SJSA1 (cell line): ENCODE measurements at places on chromosomes 4 and X. TPM values are rescaled to one million over a fixed set of nuclear protein-coding genes. Genes with fewer than 3 reads are reported as not detected.

Gene IQCM
- total RNA-seq = not detected in 2 replicates

Gene TLR10
- total RNA-seq = not detected in 2 replicates

Gene ANKRD50
- total RNA-seq = 15.2 and 23.0 TPM in 2 replicates

Gene RHOH
- not detected in 2 replicates for total RNA-seq

- DNase-seq = no peak
Observed at GRCh38 chr4:40857956-40858355, 108.2 kb downstream of the NSUN7 start.

DNA sequence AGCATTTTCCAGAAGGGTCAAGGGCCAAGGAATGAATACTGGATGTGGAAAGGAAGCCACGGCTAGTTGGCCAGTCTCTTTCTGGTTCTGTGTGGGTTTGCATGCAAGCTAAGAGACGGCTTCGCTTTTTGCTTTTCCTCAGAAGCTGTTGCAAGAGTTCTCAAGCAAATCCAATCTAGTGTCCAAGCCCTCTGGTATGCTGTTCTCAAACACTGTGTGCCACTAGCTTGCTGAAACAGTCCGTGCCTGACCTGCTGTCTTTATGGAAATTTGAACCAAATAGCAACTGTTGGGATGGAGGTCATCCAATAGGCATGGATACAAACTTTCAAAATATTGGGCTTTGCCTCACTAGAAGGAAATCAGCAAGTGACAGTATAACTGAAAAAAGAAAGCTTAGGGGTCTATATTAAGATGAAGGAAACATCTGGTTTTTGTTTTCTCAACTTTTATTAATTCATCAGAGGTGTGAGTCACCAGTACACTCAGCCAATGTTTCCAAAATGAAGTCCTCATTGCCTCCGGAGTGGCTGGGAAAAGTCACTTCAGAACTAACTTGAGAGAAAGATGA, 70.5 kb downstream of the SLC9A6 start:
- peak; percentile 36 for DNase-seq

DNA sequence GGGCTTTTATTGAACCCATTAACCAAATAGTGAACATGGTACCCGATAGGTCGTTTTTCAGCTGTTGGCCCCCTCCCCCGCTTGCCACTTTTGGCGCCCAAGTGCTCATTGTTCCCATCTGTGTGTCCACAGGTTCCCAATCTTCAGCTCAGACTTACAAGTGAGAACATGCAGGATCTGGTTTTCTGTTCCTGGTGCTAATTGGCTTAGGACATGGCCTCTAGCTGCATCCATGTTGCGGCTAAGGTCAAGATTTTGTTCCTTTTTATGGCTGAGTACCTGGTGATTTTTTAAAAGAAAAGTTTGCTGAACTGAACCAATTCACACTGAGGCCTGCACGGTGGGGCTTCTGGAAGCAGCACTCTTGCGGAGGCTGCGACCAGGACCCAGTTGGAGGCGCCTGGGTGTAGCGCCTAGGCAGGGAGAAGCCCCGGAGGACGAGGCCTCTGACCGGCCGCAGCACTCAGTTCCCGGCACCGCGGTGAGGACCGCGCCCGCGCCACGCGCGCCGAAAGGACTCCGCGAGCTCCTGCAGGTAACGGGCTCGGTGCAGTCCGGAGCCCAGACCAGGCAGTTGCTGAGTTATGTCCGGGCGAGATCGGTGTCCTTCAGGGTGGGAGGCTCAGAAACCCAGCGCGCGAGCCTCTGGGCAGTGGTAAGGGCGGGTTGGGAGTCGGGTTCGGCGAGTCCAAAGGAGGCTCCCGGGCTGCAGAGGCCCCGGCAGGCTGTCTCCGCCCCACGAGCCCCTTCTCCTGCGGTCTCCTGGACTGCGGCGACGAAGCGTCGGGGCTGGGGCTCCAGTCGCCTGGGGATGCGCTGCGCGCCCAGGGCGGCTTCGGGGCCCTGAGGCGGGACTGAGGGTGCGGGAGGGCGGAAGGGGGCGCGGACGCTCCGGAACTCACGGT, 15.8 kb upstream of the SLC25A4 start:
- no peak for DNase-seq

DNA sequence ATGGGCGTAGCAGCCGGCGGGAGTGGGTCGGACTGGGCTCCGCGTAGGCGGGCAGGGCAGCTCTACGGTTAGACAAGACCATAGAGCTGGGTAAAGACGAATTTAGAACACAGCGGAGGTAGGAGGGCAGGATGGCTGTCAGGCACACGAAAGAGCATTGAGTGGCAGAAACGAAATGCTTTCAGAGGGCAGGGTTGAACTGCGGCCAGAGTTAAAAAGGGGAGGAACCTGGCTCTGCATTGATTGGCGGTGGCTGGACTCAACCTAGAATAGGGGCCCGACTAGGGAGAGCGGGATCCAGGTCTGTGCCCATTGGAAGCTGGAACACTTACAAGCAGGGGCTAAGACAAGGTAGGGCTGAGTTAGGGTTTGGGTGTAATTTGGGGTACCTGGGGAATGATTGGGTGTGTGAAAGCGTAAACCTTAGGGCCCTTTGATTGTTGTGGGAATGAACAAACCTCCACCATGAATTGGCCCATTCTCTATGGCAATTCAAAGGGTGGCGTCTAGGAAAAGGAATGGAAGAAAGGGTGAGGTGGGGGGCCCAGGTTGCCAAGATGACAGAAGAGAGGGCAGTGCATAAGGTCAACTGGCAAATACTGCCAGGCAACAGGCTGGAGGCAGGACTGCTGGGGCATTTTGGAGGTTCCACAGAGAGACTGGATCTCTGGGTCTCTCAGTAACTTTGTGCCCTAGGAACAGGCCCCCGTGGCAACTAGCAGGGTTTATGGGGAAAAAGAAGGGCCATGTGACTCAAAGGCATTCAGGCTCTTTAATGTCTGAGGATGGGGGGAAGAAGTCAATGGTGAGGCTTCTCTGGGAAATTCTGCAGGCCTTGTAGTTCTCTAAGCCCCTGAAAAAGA, 911 bp upstream of the ELK1 start:
- DNase-seq = no peak

DNA sequence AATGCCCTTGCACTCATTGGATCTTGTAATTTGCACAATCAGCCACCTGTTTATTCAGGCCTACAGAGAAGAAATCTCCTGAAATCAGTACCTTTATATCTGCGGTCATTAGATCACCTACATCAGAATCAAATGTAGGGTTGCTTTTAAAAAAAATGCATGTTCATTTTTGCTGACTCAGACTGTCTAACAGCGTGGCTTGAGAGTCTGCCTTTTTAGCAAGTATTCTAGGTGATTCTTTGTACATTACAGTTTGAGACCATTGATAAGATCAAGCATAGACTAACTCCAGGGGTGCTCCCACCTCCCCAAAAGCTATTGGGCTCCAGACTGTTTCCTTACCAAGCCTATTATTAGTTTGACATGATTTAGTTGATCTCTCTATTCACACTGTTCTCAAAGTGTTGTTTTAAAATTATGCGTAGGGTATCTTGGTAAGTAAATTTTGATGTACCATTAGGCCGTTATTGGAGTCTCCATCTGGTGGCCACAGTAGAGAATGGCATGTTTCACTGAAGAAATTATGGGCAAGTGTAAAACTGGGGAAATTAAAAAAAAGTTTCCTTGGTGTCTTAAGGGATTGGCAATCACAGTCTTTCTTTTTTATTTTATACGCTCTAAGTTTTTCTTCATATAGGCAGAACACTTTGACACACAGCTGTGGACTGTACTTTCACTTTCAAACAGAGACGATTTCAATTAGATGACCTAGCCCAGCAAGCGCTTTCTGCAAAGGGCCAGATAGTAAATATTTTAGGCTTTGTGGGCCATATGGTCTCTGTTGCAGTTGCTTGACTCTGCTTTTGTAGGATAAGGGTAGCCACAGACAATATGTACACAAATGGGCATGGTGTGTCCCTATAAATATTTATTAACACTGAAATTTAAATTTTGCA, 33.7 kb upstream of the MSL3 start:
- DNase-seq = peak; percentile 18

- no peak for DNase-seq
Observed at GRCh38 chrX:17237146-17237545, 137.9 kb upstream of the NHS start.

DNA sequence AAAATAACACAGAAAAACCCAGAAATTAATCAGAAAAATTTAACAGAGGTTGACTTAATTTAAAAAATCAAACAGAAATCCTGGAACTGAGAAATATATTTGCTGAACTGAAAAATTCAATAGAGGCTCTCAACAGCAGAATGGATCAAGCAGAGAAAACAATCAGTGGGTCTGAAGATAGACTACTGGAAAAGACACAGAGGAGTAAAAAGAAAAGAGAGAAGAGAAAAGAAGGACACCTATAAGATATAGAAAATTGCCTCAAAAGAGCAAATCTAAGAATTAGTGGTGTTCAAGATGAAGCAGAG, 55.1 kb downstream of the HAUS3 start:
- no peak for DNase-seq

DNA sequence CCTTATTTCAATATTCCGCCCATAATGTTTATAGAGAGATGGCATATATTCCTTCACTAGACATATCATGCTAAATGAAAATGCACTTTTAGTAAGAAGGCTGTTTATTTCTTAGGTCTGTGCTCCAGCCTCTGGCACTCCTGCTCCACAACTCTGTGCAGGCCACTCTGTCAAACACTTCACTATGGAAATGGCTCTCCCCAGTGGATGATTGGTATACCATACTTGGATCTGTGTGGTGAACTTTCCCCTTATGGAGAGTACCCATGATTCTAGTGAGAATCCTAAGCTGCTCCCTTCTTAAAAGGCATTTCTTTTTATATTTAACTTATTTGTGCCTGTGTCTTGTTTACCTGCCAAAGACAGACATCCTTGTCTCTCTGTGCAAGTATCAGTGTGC, 480.1 kb upstream of the GALNT7 start:
- DNase-seq = no peak

DNA sequence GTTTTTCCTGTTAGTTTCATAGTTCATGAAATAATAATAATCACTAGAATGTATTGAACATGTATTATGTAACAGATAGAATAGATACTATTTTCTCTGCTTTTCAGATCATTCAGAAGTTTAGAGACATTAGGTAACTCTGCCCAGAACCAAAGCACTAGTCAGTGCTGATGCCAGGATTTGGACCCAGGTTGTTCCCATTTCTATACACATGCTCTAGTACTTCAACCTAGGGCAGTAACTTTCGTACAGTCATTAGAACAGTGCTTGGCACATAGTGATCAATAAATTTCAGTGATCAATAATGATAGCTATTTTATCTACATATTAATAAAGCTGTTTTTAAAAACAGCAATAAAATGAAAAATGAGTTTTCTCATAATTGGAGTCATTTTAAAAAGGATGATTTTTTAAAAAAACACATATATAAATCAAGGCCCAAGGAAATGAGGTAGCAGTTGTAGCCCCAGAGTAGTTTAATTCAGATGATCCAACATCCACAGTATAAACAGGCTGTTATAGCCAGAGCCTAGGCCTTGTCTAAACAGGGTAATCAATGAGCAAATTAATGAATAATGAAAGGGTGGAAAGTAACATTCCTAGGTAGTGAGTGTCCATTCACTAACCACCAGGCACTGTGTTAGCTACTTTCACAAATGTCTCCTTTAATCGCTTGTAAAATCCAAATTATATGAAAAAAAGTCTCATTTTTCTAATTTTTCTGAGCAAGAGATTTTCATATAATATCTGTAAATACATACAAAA, 25.6 kb downstream of the TXK start:
- no peak for DNase-seq

GRCh38 chr4:163486321-163486720, 8.2 kb upstream of the TMA16 start:
- DNase-seq = no peak

GRCh38 chrX:47817421-47817820, 19.3 kb upstream of the ZNF81 start:
- DNase-seq = no peak

- DNase-seq = no peak
Observed at GRCh38 chrX:13770013-13770535, 35.5 kb downstream of the OFD1 start.

DNA sequence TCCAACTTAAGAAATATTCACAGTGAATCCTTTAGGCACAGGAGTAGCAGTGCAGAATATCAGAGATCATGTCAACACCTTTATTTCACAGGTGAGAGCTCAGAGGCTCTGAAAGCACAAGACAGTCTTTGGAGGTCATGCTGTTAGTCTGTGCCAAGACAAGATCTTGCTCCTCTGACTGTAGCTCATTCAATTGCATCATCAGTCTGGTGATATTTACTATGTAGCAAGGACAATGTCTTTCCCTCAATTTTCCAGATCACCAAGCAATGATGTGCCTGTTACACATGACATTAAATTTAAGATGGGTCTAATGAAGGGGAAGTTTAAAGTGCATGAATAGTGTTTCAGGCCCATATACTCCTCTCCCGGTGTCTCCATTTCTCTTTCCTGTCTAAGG, 277.5 kb downstream of the IL15 start:
- no peak for DNase-seq

DNA sequence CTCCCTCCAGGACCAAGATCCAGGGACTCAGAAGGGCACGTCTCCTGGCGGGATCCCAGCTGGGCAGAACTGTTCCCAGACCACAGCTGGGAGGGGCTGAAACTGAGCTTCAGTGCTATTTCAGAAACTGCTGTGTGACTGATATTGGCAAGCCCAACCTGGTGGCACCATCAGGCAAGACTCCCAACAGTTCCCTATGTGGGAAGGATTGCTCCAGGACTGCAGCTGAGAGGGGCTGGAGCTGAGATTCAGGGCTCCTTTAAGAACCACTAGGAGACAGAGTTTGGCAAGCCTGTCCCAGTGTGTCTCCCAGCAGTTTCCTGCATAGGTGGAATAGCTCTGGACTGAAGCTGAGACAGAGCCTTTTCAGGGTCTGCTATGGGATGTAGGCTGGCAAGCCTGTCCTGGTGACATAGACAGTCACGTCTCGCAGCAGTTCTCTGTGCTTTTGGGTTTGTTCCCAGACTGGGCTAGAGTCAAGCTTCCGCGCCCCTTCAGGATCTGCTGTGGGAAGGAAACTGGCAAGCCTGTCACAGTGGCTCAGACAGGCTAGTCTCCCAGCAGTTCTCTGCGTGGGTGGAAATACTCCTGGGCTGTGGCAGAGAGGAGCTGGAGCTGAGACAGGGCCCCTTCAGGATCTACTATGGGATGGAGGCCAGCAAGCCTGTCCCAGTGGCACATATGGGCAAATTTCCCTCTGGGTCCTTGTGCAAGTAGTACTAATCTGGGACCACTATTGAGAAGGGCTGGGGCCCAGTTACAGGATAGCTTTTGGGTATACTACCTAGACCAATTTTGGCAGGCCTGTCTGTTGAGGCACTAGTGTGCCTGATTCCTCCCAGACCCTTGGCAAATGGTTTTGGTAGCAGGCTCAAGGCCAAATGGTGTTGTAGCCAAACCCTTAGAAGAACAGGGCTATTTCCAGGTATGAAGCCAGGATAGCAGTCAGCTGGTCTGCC, 20.2 kb upstream of the MED14 start:
- no peak for DNase-seq

DNA sequence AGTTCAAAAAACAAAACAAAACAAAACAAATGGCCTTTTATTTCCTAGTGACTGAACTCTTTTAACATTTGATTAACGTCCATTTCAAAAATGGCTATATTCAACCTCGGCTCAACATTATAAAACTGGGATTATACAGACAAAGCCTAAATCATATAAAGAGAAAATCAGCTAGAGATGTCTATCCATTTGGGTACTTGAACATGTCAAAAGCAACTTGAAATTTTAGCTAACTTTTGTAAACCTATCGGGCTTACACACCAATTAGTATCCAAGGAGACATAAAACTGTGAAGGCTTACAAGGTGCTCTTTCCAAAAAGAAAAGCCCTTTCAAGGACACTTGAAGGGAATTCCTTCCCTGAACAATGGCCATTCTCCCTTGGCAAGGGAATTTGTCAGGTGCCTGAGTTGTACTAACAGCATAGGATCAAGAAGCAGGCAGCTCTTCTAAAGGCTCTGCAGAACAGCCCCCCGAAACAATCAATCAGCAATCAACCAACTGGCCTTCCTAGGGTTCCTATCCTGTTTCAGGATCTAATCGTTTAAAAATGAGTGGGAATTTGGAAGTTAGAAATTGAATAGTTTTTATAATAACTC, 633.7 kb upstream of the HTR2C start:
- no peak for DNase-seq
